ENCODE measurements at places on chromosomes 11 and 22.

GRCh38 chr22:20526628-20527355, 19.4 kb downstream of the MED15 start:
- DNase-seq, result no peak

- no peak for DNase-seq
Measured at GRCh38 chr11:70067036-70067435, 11.1 kb upstream of the ANO1 start.

- DNase-seq, result no peak
Measured at GRCh38 chr11:1673446-1674172, 23.4 kb upstream of the KRTAP5-6 start.

DNA sequence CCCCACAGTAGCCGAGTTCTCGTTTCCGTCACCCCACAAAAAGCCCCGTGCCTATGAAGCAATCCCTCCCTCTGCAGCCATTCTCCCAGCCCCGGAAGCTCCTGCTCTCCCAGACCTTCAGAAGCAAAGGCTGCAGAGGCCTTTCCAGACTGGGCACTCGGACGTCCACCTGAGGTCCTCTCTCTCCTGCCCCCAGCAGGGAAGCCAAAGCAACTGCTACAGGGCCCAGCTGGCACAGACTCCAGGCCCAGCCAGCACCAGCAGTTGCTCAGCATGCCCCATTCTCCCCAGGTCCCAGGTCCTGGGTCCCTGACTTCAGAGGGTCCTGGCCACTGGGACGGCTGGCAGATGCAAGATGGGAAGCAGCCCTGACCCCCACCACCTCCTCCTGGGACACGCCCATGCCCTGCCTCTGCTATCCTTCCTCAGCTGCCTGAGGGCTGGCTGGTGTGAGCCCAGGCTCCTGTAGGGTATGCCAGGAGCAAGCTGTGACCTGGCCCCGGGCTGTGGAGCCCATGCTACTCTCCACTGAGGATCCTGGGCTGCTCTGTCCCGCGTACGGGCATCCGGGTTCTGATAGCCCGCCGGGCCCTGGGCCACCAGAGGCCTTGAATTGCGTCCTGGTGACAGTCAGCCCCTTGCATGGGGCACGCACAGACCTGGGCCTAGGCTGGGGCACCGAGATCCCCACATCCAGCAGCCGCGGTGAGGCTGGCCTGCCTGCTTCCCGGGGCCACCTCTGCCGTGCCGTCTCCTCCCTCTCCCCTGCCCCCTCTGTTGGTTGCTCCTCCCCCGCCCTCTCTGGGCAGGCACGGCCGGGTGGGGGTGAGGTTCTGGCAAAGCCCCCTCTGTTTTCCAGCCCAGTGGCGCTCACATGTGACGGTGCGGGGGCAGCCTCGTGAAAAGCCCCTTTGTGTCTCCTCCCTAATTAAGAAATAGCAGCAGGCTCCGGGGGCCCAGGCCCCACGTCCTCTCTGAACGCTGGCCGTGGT, 1310.3 kb downstream of the BRD1 start:
- no peak for DNase-seq

DNA sequence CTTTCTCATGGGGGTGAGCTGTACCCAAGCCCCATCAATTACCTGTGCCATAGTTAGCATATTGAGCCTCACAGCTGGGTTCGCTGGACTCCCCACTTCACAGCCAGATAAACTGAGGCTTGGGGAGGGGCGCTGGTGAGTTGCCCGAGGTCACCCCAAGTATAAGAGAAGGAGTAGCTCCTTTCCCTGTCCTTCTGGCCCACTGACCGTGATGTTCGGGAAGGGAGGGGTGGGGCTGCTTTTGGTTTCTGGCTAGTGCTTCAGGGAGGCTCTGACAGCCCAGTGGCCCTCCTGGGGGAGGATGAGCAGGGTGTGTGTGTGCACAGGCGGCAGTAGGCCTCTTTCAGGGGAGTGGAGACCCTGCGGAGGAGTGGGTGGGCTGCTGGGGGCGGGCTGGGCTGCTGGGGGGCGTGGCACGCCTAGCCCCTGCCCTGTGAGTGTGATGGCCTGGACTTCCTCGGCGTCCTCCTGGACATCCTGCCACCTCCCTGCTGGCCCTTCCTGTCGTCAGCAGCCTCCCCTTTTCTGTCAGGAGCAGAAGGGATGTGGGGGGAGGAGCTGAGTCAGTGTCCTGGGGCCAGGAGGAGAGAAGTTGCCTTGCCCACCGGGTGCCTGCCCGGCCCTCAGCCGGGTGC, 50.3 kb downstream of the TRIOBP start:
- no peak for DNase-seq

DNA sequence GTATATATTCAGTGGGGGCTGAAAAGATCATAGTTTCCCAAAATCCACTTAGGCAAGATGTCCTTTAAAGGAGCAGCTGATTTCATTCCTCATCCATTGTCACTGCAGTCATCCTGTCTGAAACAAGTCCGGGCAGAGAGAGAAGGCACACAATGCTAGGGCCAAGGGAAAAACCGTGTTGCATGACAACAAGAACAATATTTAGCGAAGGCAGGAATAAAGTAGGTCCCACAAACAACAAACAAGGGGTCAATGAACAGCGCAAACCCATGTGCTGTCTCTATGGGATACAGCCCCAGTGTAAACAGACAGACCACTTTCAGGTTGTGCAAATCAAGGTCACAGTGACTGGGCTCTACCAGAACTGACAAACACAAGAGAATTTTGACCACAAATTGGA, 9.0 kb downstream of the PAMR1 start:
- DNase-seq, result no peak

- no peak for DNase-seq
Measured at GRCh38 chr22:46992121-46992731, 229.8 kb downstream of the TBC1D22A start.

- no peak for DNase-seq
Measured at GRCh38 chr11:1958367-1958766, 11.2 kb downstream of the MRPL23 start.

GRCh38 chr22:45418056-45418769, 4.7 kb downstream of the RIBC2 start:
- no peak for DNase-seq

GRCh38 chr11:45851228-45851627, 4.0 kb downstream of the CRY2 start:
- DNase-seq, result no peak

DNA sequence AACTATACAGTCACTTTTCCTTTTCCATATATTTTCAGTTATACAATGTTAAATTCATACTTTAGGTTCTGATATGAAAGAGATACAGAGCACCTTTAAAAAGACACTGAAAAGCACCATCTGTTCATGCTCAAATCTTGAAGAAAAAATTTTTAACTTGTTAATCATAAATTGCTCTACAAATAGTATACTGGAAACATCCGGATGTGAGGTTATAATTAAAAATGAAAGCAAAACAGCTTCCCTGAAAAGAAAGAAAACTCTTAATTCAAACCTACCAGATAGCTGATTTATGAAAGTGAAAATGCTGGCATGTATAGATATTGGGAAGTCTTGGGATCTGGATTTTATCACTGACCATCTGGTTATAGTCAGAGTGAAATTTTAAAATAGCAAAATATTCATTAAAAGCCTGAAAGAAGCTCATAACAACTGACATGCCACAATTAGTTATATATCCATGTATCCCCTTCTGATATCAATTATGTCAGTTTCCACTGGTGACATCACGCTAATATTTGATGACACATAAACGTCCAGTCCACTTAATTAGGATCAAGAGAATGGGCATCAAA, 740.0 kb downstream of the DLG2 start:
- DNase-seq, result no peak

DNA sequence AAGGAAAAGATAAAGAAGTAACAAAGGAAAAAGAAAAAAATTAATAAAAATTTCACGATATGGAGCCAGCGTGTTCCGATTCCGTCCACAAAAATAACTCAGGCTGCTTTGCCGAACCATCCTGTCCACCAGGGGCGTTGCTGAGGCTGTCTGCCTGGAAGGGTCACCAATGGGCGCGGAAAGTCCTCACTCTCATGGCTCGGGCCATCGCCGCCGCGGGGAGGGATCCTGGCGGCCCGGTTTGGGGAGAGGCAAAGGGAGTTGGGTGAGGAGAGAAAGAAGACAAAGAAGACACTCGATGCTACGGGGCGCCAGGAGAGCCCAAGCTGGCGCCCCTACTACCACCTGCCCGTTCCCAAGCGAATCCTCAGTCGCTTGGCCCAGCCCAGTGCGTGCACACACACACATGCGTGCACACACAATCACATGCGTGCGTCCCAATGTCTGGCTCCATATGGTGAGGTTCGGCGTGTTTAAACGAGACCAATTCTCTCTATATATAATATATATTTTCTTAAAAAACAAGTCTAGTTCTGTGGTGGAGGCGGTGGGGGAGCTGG, 5.6 kb upstream of the PYGM start:
- no peak for DNase-seq

GRCh38 chr11:102177974-102178631, 67.9 kb downstream of the YAP1 start:
- DNase-seq, result no peak

DNA sequence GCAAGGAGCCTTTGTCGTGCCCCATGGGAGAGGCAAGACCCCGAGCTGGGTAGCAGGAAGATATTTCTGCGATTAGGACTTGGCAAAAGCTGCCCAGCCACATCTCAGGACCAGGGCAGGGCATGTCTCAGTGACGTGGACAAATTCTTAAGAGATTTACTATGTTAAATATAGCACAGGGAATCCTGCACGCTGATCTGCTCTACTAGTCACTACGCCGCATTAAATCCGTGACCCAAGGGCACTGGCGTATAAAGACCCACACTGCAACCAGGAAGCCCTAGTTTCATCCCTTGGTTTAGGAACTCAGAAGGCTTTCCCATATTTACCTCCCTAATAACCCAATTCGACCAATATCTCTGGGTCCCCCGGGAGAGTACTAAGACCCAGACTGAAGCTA, 35.1 kb downstream of the AP1B1 start:
- DNase-seq, result no peak

- no peak for DNase-seq
Measured at GRCh38 chr11:12995188-12995587, 13.9 kb upstream of the RASSF10 start.

DNA sequence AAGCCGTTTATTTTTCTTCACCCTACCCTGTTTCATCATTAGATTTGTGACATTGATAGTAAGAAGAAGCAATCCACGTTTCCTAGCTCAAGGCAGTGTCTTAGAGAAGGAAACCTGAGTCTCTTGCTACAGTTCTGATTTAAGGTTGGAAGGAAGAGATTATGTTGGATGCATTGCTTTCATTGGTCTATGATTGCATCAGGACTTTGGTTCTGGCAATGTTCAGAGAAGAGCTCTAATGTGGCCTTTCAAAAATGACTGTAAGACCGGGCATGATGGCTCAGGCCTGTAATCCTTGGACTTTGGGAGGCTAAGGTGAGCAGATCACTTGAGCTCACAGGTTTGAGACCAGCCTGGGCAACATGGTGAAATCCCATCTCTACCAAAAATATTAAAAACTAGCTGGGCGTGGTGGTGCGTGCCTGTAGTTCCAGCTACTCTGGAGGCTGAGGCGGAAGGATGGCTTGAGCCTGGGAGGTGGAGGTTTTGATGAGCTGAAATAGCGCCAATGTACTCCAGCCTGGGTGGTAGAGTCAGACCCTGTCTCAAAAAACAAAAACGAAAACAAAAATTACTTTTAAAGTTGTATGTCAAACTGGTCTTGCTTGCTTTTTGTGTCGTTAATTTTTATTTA, 4.1 kb downstream of the NUCB2 start:
- DNase-seq, result no peak

GRCh38 chr11:91859666-91860065, 365.0 kb upstream of the FAT3 start:
- DNase-seq, result no peak

DNA sequence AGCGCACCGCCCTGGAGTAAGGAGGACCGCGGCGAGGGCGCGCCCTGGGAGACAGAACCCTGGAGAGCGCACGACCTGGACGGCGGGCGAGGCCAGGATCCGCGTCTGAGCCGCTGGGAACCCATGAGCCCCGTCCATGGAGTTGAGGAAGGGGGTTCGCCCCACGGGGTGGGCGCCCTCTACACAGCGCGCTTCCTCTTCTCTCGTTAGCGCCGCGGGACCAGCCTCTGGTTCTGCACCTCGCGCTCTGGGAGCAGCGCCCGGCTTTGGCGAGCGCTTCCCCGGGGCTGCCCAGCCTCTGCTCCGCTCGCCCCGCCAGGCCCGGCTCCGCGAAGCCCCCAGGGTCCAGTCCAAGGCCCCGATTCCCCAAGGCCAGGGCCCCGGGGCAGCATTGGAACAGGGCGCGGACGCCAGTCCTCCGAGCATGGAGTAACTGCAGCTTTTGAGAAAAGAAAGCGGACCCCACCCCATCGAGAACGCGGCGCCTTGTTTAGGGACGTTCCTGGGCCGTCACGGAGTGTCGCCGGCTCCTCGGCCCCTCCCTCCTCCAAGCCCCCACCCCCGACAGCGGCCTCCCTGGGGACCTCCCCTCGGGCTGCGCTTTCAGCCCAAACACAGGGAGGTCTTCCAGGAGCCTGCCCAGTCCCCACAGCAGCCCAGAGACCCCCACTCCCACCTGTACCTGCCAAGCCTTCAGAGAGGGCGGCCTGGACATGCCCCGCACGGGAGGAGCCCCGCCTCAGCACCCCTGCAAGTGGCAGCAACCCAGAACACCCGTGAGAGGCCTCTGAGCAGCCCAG, 56.2 kb downstream of the BRD1 start:
- no peak for DNase-seq

- peak; percentile 18 for DNase-seq
Measured at GRCh38 chr11:75673977-75674582, 5.2 kb upstream of the MAP6 start.

GRCh38 chr11:20355221-20356219, 8.0 kb upstream of the HTATIP2 start:
- DNase-seq, result no peak

DNA sequence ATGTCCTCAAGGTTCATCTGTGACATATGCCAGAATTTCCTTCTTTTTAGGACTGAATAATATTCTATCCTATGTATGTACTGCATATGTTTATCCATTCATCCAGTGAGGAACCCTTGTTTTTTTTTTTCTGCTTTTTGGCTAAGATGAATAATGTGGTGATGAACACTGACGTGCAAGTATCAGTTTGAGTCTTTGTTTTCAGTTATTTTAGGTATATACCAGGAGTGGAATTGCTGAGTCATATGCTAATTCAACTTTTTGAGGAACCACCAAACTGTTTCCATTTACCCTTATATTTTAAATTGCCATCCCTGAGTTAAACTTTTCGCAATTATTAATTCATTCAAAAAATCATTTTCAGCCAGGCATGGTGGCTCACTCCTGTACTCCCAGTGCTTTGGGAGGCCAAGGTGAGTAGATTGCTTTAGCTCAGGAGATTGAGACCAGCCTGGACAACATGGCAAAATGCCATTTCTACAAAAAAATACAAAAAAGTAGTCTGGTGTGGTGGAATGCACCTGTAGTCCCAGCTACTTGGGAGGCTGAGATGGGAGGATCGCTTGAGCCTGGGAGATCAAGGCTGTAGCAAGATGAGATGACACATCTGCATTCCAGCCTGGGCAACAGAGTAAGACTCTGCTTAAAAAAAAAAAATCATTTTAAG, 64.2 kb downstream of the MICAL2 start:
- no peak for DNase-seq
